Right ventricle myocardium inferior (tissue), 1 donor: ENCODE measurements at places on chromosomes 3 and 15. TPM values are rescaled to one million over a fixed set of nuclear protein-coding genes. Genes with fewer than 3 reads are reported as not detected.

The LMAN1L gene
- total RNA-seq, result 21.9 TPM

The STXBP5L gene
- not detected for total RNA-seq

The GPR160 gene
- 1.2 TPM for total RNA-seq

The IMPG2 gene
- total RNA-seq, result 0.14 TPM

The ALS2CL gene
- total RNA-seq, result 36.9 TPM

The SPSB4 gene
- total RNA-seq, result 7.1 TPM

The ELL3 gene
- 1.5 TPM for total RNA-seq

The CKMT1B gene
- total RNA-seq, result 0.76 TPM

The GABRA5 gene
- not detected for total RNA-seq

The MKRN2OS gene
- not detected for total RNA-seq

The MCTP2 gene
- 1.2 TPM for total RNA-seq

The POLQ gene
- 0.57 TPM for total RNA-seq

DNA sequence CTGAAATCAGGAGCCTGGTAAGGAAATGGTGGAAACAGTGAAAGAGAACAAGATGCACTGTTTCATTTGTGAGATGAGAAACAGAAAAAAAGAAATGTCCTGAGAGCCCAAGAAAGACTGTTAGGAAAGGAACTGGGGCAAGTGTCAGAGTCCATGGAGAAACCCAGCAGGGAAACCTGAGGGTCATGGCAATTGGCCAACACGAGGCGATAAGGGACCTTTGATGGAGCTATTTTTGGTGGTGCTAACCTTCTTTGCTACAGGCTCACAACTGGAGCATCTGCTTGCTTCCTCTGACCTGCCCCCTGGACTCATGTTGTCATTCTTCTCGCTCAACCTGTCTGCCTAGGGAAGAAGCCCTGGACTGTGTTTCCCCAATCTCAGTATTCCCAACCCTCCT lies 4.2 kb upstream of the TMEM41A start:
- no peak for DNase-seq

DNA sequence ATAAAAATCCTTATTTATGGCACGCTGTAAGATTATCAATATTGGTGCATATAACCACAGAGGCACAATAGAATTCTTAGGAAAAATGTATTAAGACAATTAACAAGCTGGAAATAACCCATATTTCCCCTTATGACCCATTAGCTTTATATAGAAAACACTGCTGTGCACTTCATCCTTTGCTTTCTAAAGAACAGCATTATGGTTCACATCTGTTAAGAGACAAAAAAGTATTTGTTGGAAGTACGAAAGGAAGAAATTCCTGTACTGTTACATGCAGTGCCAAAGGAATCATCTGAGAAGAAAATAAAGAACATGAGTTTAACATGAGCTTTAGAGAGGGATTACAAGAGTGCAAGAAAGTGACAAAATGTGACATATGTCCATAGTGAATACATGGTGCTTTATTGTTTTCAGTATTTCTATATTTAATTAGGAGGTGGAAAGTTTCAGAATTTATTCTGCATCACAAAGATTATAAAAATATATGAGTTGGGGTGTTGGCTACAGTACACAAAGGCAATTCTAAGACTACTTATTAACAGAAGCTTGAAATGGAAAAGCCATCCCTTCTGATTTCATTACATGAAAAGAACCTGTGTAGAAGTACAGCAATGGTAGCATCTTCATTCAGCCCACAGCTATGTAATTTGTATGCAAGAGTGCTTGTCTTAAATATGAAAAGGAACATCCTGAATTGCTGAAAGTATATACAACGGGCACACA lies 6.8 kb downstream of the UBE3A start:
- DNase-seq, result no peak

DNA sequence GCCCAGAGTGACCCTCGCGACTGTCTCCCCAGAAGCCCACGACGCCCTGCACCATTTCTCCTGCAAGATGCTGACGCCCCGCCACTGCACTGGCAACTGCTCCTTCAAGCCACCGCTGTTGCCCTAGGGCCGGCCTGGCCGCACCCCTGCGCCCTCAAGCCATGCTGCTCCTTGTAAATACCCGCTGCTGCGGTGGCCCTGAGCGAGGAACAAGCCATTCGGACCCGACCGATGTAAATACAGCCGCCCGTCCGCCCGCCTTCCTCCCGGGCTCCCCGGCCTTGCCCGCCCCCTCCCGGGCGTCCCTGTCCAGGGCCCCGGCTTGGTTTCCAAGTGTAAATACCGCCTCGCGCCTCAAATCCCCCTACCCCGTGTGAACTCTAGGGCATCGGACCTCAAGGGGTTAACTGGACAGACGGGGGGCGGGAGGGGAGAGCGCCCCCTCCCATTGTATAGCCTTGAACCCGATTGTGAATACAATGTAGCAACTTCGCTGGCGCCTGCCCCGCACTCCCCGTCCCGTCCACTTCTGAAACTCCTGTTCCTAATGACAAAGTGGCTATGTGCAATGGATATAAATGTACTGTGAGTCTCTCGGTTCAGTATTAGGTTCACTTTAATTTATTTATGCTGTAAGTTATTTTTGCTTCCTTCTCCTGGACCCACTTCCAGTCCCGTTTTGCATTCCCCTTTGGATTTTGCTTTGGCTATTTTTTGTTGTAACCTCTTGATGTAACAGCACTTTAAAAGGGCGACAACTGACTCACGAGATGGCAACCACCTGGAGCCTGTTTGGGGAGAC lies 5.9 kb downstream of the RNU6-1 start:
- no peak for DNase-seq

DNA sequence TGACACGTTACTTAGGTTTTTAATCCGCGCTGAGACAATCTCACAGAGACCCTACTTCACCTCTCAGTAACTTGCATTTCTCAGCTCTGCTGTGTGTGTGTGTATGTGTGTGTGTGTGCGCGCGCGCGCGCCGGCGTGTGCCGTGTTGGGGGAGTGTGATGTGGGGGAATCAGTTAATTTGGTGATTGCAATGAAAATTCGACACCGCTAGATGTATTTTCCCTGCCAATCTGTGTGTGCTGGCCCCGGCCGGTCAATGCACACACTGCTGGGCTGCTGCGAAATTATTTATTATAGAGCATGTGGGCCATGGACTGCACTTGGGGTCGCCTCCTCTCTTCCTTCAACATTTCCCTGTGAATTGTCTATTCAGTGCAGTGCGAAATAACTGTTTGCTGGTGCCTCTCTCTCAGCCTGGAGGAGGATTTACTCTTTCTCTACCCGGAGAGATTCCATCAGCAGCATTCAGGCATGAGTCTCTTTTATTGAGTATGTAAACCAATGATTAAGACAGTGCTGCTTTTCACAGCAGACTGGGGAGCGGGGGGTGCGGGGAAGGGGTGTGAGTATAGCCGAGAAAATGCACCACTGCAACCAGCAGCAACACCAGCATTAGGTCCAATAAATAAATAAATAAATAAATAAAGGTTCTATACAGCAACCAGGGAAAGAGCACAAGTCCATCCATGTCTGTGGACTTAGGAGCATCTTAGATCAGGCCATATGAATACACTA lies 2.9 kb downstream of the CADM2 start:
- no peak for DNase-seq

GRCh38 chr3:24377218-24377993 lies 117.2 kb downstream of the THRB start:
- no peak for DNase-seq

GRCh38 chr3:197847866-197848401 lies 56.9 kb downstream of the LRCH3 start:
- DNase-seq, result no peak

GRCh38 chr15:52284164-52284563 lies 11.4 kb downstream of the MYO5C start:
- DNase-seq, result no peak

GRCh38 chr3:45628746-45629145 lies 34.2 kb downstream of the LIMD1 start:
- no peak for DNase-seq

- no peak for DNase-seq
Measured at GRCh38 chr15:100665570-100665969, 63.2 kb downstream of the ASB7 start.

DNA sequence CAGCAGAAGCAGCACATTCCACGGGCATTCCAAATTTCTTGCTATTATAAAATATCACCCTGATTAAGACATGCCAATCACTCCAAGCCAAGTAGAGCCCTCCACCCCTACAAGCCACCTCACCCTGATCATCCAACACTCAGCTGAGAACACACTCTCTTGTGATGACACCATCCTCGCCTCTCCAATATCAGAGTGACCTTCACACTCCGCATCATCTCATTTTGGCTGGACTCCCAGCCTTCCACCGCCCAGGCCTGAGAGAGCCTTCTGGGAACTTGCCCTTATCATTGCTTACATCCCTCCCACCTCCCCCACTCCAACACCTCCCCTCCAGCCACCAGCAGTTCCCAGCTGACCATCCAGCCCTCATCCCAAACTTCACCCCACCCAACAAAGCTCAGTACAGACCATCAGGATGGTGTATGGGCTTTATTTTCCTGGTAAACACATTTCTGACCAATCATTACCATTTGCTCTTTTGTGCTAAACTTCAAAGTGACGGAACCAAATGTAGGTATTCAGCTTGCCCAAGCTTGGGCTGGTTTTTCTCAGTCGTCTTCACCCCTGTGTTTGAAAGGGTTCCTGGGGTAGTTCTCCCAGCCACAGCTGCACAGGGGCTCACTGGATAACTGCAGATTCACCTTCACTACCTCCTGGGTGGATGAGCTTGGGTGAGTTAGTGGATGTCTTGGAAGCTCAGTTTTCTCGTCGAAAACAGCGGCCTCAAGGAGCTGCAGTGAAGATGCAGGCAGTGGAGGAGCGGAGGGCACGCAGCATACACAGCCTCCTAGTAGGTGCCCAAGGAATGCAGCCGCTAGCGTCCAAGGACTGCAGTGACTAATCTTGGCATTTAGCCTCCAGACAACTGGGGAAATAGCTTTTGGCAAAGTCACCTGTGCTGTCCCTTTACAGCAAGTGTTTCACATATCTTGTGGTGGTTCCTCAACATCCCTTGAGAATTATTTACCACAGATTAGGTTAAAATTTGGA lies 115.1 kb downstream of the LIPC start:
- no peak for DNase-seq

DNA sequence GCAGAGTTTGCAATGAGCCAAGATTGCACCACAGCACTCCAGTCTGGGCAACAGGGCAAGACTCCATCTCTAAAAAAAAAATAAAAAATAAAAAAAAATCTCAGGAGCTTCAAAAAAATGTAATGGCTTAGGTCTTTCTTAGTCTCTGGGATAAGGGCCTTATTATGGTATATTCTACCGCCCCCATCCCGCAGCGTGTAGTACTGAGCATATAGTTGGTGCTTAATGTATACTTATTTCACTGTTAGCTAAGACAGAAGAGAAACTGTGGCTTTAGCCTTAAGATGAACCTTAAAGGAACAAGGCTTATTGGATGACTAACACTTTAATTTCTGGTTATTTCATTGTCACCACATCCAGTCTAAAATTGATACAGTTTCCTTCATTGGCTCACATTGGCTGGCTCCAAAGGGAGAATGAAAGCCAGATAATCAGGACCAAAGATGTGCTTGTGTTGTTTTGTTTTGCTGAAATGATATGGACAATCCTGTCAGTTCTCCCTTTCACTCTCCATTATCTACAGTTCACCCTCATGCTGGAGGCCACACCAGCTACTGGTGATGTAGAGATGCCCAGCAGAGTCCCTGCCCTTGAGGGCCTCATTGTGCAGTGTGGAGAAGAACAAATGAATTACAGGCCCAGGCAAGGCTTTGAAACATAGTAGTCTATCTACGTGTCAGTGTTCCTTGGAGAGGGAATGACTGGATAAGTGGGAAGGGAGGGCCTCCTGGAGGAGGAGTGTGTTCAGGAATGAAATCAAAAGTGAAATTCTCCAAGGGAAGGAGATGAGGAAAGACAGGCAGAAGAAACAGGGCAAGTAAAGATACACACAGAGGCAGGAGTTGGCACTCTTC lies 17.4 kb upstream of the RAF1 start:
- no peak for DNase-seq

DNA sequence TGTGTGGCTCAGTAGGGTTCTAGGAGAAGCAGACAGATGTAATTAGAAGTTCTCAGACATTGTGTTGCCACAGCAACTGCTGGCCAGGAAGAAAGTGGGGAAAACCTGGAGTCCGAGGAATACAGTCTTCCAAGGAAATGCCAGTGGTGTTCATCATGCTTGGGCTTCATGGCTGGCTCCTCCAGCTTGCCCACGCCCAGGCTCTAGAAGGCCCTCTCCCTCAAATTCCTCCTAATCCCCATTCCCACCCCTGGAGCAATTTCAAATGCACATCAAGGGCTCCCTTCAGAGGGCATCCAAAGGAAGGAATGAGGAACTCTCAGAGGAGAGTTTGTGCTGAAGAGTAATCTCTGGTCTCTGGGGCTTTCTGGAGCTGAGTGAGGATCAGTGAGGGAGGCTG lies 21.9 kb downstream of the FSTL1 start:
- DNase-seq, result no peak

GRCh38 chr3:10395671-10396070 lies 74.8 kb upstream of the SEC13 start:
- peak; percentile 11 for DNase-seq

DNA sequence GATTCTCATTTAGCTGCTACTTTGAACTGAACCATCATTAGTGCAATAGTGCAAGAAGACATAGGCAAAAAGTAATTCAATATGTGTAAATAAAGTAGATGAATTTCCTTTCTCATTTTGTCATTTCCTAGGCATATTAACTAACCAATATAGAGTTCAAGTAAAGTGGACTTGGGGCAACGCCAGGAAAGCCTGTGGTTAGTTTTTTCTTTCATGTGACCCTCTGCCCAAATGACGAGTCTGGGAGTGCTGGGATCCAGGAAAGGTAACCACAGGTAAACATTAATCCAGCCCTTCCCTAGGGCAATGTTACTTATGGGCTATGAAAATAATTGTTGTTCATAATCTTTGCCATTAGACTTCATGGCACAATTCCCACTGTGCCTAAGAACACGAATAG lies 181.0 kb downstream of the VPS13C start:
- no peak for DNase-seq

- DNase-seq, result no peak
Measured at GRCh38 chr3:38374221-38374620, 27.6 kb downstream of the XYLB start.

DNA sequence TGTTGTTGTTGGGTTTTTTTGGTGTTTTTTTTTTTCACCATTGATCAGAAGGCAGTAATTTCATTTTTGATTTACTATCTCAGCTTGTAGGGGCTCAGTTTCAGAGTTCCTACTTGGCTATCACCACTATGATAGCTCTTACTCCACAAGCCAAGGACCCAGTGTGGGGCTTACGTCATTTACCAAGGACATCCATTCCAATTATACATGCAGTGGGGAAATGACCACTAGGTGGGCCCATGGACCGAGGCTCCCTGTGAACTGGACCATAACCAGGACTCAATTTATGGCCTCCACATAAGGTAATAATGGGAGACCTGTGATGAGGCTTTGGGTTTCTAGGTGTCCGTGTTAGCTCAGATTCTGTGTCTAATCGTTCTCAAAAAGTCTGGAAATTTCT lies 67.5 kb upstream of the CACNA1D start:
- no peak for DNase-seq

DNA sequence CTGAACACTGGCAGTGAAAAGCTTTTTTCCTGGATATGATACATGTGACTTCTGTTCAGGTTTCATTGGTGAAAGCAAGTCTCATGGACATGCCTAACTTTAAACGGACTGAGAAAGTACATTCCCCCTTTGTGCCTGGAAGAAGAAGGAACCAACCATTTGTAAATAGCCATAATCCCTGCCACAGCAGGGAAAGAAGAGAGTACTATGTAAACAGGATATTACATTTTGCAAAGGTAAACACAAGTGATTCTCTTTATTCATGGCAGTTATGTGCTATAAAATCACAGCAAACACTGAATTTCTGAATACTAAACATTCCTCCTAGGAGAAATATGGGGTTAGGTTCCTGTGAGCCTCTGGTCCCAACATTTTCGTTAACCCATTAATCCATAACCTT lies 46.8 kb downstream of the PRICKLE2 start:
- no peak for DNase-seq
